ENCODE measurements at places on chromosomes 7 and 10.
A peak's percentile ranks its signal among the peaks of the same experiment; 100 is the strongest.

DNA sequence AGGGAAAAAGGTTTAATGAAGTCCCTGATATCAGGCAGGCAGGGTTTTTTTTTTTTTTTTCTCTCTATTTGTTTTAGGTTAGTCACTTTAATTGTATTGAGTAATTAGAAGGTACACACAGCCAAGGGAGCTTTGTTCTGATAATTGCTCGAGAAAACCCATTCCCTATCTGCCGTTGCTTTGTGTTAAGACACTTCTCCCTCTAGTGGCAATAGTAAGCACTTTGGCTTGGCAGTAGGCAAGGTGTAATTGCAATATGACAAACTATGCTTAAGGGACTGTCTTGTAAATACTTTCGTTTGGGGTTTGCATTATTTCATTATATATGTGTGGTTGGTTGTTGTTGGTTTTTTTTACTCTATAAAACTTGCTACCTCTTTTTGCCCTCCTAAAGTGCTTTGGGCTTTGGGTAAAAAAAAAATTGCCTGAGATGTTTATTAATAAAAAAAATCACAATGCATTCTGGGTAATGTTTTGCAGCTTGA lies 113.4 kb downstream of the BTRC start:
- DNase-seq: no peak

GRCh38 chr10:54985732-54986131 lies 184.7 kb upstream of the PCDH15 start:
- no peak for DNase-seq

GRCh38 chr10:24340883-24341282 lies 131.9 kb downstream of the KIAA1217 start:
- no peak for DNase-seq

GRCh38 chr7:155456738-155457543 lies 988 bp upstream of the EN2 start:
- no peak for DNase-seq

DNA sequence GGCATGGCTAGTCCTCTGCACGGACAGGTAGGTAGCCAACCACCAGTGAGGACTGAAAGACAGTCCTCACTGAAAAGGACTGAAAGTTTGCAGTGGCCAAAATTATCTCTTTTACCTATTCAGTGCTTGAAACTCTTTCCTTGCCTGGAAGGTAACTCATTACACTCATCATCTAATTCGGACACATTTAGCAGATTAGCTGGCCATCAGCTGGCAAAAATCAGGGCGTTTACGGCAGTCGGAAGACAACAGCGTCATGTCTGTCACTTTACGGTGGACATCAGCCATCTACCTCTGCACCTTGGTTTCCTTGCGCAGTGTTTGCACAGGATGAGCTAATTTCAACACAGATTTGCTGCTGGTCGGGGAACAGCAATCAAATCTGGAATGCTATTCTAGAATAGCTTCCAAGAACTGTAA lies 740 bp downstream of the ANXA7 start:
- DNase-seq: no peak

DNA sequence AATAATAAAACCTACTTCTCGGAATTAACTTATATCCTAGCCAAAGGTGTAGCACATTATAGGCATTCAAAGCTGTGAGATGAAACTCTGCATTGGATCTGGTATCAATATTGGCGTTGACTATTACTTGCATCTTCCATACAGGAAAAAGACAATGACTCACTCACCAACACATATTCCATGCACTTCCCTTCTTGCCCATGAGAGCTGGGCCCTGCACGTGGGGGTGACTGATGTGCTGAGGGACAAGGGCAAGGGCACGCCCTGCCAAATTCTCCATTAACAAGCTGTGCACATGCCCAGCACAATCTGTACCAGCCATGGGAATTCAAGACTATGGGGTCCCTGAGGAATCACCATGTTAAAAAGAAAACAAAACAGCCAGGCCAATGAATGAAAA lies 188.1 kb upstream of the PDE1C start:
- no peak for DNase-seq

- DNase-seq: no peak
Observed at GRCh38 chr7:155001756-155002410, 1.0 kb downstream of the PAXIP1 start.

DNA sequence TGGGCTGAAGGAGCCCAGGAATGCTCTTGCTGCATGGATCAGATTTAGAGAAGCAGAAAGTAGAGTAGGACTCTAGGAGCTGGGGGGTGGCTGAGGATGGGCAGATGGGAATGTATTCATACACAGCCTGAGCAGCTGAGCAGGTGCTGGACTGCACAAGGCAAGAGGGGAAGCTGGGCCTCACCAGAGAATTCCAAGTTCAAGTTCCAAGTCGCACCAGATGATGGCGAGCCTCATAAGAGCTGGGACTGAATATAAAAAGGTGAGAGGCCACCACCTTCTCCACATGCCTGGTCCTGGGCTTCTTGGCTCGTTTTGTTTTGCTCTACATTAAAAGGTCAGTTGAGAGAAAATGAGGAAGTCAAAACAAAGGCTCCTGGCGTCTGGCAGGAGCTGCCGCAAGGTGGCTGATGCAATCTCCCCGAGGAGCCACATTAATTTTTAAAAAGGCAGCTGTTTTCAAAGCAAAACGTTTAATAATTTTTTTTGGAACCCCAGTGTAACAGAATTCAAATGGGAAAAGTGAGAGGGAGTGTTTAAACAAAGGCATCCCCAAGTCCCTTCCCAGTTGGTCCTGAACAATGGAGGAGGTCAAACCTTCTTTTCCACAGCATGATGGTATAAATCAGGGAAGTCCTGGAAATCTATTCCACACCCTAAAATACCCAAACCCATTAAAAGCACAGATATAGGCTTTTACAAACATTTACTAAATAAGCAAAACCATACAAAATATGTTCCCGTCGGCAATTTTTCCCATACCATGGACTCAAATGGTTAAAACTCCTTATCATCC lies 9.5 kb downstream of the CYREN start:
- no peak for DNase-seq

- no peak for DNase-seq
Observed at GRCh38 chr7:37758501-37759045, 75.0 kb downstream of the GPR141 start.

DNA sequence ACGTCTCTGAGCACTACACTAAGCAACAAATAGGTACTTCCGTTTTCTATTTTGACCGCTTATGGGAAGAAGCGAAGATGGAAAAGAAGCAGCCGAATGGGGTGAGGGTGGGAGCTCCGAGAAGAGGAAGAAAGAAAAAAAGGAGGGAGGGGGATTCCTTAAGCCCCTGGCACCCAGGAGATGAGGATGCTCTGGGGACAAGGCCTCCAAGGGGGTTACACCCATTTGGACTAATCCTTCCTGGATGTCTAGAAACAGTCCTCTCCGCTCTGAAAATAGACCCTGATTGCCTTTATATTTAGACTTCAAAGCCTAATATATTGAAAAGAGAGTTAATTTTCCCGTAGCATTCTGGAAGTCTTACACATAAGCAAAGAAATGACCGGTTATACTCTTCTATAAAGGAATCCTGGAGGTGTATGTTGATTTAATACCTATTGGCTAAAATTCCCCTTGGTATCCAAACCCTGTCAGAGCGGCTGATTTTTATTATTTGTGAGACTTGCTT lies 676 bp upstream of the HTR7 start:
- no peak for DNase-seq

GRCh38 chr10:105356626-105357025 lies 715.5 kb downstream of the SORCS3 start:
- no peak for DNase-seq

DNA sequence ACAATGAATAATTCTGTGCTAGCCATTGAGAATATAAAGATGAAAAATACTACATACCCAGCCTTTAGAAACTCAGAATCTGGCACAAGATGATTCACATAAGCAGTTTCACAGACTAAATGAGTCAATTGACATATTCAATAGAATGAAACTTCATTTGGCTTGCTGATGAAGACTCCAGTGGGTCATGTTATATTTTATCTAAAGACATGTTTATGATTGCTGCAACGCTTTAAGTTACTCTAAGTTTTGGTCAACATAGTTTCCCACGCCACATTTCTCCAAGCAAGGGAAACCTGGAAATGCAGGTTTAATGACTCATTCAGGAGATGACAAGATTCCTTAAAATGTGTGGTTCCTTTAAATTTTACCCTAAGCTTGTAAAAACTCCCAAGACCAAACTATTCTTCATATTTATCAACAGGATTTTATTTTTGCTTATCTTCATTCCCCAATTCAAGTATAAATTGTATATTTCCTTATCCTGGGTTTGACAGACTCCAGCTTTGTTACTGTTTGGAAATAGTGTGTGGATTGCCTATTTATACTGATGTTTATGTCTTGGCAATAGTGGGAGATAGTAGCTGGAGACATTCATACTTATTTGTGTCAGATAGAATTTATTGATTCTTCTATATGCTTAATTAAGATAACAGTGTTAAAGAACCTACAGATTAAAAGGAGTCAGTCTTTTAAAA lies 6.6 kb downstream of the SEMA3A start:
- no peak for DNase-seq

DNA sequence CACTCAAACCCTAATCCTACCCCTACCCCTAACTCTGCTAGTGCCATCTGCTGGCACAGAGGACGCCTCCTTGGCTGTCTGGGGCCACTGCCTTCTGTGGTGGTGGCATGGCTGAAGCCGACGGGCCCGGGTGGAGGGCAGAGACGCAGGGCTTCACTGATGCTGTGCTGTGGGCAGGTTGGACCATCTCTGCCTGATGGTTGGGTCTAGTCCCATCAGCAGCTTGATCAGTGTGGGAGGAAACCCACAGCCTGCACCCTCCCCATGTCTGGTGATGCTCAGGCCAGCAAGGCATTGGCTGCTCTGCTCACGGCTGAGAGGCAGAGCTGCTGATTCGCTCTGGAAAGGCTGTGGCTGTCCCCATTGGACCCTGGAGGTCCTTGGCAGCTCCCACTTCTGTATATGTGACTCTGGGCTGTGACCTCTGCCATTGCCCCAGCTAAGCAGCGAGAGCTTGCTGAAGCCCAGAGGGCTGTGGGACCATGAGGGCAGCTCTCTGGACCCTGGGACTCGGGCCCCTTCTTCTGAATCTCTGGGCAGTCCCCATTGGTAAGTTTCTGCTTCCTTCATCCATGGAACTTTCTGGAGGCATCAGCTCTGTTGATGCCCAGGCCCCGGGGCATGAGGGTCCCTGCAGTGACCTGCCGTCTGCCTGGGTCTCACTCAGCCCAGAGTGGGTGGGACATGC lies at the start of gene SCART1:
Gene SCART1, plus strand, starts transcription at position 430 of the 688 bp plus-strand sequence. Its CDS starts 53 bp downstream, at position 483.
- DNase-seq: no peak

DNA sequence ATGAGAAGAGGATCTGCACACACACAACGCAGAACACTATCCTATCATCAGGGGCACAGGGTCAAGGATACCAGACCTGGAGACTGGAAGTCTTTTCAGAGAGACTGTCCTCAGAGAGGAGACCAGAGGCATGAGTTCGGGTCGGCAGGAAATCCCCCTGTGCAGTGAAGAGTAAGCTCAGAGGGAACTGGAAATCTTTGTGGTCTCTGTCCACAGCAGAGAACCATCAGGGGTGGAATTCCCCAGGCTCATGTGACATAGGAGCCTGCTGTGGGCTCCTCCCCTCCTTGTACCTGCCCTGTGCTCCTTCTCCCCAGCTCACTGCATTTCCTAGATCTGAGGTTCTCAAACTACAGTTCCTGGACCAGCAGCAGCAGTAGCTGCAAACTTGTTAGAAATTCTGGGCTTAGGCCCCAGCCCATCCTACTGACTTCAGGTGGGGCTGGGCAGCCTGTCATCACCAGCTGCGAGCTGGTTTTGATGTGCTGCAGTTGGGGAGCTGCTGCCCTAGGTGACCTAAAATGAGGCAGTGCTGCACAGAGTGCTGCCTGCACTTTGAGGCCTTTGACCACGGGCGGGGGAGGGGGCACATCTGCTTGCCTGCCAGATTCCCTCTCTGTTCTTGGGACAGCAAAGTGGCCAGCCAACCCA lies 2.4 kb downstream of the ZMIZ2 start:
- peak; percentile 50 for DNase-seq

DNA sequence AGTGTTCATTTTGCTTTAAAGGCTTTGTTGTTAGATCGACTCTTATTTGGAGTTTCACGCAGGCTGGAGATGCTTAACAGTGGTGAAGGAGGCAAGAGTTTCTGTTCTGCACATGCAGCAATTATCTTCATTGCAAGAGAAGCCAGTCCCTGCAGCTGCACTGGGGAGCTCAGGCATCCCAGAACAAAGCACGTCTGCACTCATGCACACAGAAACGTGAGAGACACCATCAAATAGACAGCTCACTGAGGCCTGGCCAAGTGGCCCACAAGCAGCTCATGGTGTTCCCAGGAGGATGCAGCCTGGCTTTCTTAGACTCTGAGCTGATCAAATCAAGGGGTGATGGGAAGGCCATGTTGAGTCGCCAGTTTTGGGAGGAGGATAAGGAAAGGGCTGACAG lies 246.1 kb downstream of the CREB5 start:
- DNase-seq: no peak

DNA sequence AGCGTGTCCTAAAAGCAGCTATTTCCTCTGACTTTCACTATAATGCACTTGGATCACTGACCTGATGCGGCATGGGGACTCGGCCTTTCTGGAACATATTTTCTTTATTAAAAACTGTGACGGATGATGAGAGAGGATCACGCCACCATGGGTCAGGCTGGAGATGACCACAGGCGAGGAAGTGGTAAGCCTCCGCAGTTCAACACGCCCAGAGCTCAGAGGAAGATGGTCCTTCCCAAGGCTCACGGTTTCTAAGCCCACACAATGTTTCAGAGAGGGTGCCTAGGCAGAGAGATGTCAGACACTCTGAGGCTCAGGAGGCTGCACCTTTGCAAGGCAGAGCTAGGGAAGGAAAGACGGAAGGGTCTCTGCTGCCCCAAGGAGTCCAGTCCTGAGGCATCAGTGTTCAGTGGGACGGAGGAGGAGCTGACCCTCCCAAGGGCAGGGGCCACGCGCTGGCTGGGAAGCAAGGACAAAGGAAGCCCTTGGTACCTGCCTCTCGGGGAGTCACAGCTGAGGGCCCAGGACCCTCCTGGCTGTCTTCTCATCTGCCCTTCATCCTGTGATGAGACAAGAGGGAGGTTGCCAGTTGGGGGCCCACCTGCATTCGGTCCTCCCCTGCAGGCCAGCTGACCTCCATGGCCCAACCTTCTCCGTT lies 9.5 kb downstream of the CHST15 start:
- DNase-seq: no peak
